ENCODE measurements at places on chromosomes 1 and 21.

DNA sequence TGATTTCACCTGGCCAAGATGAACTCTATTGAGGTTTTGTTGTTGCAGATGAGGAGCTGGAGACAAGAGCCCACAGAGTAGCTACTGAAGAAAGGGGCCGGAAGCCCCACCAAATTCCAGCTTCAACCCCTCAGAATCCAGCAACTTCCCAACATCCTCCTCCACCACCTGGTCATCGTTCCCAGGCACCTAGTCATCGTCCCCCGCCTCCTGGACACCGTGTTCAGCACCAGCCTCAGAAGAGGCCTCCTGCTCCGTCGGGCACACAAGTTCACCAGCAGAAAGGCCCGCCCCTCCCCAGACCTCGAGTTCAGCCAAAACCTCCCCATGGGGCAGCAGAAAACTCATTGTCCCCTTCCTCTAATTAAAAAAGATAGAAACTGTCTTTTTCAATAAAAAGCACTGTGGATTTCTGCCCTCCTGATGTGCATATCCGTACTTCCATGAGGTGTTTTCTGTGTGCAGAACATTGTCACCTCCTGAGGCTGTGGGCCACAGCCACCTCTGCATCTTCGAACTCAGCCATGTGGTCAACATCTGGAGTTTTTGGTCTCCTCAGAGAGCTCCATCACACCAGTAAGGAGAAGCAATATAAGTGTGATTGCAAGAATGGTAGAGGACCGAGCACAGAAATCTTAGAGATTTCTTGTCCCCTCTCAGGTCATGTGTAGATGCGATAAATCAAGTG is 14.3 kb downstream of the CD2 start:
- no peak for DNase-seq

DNA sequence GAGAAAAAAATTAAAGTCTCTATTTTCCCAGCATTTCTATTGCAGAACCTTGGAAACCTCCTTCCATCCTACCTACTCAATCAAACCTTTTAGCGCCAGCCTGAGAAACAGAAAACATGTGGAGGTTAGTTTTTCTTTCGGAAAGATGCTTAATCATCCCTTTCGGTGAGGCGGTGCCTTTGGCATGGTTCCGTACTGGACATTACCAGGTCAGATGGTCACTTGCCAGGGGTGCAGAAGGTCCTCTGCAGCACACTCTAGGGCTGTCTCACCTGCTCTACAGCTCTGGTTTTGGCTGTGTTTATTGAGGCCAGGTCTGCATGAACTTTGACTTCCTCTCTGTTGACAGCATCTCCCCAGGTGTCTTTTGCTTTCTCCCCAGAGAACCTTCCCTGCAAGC is 121.5 kb downstream of the PLD5 start:
- DNase-seq: no peak

DNA sequence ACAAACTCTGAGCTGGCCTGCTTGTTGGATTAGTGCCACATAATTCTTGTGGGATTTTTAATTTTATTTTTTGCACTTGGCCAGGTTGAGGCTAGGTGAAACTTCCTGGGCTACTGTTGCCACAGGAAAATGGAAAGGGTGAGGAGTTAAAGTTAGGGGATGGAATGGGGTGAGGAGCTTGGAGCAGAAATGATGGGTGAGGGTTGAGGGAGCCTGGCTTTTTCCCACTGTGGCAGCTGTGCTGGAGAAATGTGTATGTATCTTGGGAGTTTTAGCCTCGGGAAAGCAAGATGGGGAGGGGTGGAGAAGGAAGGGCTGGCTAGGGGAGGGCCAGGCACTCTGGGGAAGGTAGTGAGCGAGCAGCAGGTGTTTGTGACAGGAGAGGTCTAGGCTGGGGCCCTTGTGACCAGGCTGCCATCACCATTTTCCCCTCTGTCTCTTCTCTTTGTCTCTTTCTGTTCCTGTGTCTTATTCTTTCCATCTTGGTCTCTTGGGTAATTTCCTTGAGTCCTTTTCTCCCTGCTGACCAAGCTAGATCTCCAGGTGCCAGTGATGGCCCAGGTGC is 2.0 kb downstream of the ZNF687 start:
- no peak for DNase-seq

DNA sequence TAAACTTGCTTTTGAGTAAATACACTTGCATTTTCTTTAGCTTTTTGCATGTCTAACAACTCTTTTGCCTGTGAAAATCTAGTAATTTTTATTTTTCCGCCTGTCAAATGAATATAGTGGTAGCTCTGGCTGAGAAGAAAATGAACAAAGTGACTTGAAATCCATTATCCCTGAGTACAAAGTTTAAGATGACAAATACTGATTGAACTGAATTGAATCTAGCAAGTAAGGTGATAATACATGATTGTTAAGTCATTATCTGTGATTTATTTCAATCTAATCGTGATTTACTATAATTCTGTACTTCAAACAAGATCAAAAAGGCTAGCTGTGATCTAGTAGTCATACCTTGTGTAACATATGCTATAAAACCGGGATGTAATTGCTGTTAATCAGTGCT is 42.8 kb downstream of the CHRM3 start:
- DNase-seq: no peak

- no peak for DNase-seq
Measured at GRCh38 chr1:27331426-27331825, 9.5 kb downstream of the TMEM222 start.

- DNase-seq: no peak
Measured at GRCh38 chr21:35280231-35280630, 231.1 kb upstream of the RUNX1 start.

GRCh38 chr1:18200918-18201317 is 93.3 kb downstream of the IGSF21 start:
- no peak for DNase-seq

DNA sequence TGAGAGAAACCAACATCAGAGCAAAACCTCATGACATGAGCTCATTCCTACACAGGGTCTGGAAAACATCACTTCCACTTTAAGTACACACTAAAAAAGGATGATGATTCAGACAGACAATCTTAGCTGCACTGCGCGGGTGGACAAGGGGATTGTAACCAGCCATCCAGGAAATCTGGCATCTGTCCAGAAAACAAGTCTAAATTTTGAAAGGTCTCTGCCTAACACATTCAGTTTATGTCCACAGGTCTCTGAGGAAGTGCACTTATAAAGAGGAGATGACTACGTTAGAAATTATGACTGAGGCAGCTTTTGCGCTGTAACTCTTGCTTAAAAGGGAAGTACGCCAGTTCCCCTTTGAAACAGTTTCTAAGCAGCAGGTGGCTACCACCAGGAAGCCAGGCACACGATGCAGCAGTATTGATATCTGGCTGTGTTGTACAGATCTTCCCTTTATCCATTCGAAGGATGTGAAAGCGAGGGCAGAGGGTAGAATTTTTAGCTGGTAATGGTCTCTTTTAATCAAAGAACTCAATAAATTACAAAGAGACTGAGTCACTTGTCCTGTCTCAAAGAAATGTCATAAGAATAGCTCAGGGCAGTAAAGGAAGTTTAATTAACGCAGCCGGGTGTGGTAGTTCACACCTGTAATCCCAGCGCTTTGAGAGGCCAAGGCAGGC is 128.0 kb downstream of the SETD4 start:
- DNase-seq: no peak

DNA sequence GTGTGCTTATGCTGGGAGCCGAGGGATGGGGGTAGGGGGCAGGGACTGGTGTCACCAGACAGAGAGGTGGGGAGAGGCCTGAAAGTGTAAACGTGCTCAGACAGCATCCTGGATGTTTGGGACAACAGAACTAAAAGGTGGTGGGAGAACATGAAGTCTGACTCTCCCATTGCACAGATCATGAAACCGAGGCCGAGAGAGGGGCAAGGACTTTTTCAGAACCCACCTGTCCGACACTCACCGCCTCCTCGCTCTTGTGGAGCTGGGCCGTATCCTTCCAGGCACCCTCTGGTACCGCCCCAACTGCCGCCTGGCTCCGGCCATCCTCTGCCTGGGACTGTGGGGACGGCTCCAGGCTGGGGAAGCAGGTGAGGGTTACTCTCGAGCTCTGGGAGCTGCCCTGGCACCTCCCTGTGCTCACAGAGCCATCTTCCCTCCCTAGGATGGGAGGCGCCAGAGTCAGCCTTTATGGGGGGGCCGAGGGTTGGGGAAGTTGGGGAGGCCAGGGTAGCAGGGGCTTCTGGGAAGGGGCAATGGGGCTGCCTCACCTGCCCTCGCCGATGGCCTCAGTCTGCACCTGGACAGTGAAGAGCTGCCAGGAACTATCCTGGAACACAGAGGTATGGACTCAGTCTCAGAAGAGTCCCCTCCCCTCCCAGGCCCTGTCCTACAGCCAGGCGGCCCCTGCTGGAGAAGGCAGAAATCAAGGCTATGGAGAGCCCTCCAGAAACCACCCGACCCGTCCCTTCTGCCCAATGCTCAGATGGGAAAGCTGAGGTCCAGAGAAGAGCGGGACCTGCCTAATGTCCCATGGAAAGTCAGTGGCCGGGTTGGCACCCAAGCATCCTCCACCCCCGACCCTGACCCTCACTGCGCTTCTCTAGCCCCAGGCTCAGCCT is 7.0 kb downstream of the ATP13A2 start:
- no peak for DNase-seq

- DNase-seq: no peak
Measured at GRCh38 chr1:12690156-12690555, 25.8 kb upstream of the AADACL3 start.

DNA sequence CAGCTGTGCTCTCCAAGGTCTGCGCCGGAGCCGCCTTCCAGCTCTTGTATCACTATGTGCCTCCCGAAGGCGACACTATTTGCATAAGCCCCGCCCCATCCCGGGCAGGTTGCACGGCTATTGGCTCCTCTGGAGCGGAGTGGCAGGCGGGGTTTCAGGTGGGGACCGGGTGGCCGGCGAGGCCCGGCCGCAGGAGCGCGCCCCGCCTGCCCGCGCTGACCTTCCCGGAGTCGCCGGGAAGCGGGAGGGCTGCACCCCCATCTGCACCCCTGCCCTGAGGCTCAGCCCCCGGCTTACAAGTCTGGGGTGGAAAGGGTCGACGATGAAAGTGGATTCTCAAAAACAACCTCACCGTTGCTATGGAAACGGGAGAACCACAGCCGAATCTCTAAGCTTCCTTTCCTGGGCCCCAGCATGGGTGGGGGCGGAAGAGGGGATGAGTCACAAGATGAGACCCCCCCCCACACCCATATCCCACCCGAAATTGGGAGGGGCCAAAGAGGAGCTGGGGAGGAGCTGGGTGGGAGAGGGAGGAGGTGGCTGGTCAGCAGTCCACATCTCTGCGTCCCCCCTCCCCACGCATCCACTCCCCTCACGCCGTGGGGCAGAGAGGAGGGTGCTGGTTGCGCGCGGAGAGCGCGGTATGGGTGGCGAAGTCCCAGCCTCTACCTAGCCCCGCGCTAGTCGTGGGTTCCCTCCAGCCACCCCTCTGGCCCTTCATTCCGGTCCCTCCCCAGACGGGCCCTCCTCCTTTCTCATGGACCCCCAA is at the start of gene HPCAL4:
Gene HPCAL4, minus strand, starts transcription at position 51 of the 769 bp plus-strand sequence. CDS start 6,830 bp downstream, outside the sequence.
- DNase-seq: peak; percentile 81

DNA sequence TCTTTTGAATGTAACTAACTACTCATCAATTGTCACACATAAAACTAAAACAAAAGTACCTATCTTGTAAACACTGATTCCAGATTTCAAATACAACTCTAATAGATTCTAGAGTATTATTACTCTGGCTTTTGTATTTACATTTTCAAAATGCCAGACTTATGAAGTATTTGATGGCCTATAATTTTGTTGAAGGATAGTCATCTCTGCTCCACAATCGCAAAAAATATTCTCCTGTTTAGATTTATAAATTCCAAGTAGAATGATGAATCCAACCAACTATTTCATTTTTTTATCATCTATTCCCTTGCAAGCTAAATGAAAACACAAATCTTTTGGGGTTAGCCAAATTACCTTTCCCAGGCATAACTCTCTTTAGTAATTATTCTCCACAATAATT is 75.0 kb upstream of the GUCA2A start:
- no peak for DNase-seq

GRCh38 chr1:177922209-177922608 is 47.6 kb downstream of the SEC16B start:
- no peak for DNase-seq

DNA sequence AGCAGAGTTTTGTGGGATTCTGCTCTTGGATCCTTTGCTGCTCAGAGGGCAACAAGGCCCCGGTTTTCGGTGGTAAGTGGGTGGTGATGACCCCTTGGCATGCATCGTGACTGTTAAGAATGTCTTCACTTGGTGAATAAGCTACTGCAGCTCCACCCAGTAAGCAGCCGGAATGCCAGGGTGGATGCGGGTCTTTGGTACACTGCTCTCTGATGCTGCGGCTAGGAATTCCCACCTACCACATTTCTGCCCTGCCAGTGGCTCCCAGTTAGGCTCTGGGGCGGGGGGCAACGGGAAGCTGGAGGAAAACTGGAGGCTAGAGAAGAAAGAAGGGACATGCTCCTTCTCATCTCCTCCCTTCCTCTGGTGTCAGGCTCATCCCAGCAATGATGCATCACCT is 180.4 kb upstream of the GALNT2 start:
- no peak for DNase-seq

- no peak for DNase-seq
Measured at GRCh38 chr1:233064988-233065387, 114.6 kb downstream of the NTPCR start.

- DNase-seq: no peak
Measured at GRCh38 chr1:197783510-197783948, 8.2 kb upstream of the DENND1B start.

- DNase-seq: peak; percentile 29
Measured at GRCh38 chr21:16363100-16363499, 633.3 kb downstream of the USP25 start.

DNA sequence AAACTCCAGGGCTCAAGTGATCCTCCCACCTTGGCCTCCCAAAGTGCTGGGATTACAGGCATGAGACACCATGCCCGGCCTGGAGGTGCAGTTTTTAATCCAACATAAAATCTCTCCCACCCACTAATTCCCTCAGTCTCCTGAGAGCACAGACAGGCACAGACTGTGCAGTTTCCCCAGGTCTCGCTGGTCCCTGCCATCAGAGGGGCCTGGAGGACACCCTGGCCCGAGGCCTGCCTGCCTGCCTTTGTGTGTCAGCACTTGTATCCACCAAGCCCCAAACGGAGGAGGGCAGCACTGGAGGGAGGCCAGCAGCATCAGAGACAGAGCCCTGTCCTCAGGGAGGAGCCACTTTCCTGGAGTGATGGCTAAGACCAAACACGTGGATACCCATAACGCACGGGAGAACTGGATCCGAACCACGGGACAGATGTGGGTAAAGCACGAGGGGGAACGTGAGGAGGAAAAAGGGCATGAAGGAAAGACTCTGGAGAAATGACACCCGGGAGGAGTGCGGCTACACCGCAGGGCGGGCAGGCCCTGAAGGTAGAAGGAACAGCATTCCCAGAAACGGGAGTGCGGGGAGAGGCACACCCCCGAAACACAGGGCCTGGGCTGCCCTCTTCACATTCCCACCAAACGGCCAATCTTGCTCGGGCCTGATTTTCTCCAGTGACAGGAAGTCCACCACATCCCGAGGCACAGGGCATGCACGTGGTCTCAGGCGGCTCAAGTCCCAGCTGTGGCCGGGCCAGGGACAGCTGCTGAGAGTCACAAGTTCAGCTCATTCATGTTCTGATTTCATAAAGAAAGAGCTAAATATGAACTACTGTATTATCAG is 29.7 kb downstream of the NPHP4 start:
- no peak for DNase-seq

Data from spinal cord (tissue), 10 donors.